T-helper 22 cell (primary cell): ENCODE measurements at places on chromosomes 7 and 10.

- DNase-seq = no peak
Observed at GRCh38 chr10:109411917-109412316, 511.4 kb downstream of the XPNPEP1 start.

DNA sequence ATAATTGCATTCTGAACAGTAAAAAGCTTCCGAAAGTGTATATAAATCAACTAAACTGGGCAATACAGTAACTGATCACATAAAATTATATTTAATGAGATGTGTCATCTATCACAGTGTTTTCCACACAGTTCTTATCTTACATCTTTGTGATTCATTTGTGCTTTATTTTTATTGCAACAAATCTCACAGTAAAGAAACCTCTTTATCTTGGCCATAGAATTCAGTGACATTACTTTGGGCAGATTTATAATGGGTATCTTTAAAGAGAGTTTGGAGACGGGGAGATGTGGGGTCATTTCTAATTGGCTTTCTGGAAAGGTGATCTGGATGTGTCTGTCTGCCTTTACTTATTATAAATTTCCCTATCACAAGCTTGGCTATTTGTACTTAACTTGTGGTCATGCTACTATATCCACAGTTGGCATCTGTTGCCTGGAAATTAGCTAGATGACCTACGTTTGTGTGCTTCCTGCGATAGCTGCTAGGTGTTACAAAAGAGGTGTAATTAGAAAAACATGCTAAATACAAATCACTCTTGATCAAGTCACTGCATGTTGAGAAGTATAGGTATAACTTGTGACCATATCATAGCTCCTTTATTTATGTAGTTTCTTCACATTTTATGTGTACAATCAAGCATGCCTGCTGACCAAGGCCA lies 123.8 kb downstream of the ARID5B start:
- DNase-seq = no peak

GRCh38 chr10:6582298-6582697 lies 2.2 kb upstream of the PRKCQ start:
- DNase-seq = no peak

DNA sequence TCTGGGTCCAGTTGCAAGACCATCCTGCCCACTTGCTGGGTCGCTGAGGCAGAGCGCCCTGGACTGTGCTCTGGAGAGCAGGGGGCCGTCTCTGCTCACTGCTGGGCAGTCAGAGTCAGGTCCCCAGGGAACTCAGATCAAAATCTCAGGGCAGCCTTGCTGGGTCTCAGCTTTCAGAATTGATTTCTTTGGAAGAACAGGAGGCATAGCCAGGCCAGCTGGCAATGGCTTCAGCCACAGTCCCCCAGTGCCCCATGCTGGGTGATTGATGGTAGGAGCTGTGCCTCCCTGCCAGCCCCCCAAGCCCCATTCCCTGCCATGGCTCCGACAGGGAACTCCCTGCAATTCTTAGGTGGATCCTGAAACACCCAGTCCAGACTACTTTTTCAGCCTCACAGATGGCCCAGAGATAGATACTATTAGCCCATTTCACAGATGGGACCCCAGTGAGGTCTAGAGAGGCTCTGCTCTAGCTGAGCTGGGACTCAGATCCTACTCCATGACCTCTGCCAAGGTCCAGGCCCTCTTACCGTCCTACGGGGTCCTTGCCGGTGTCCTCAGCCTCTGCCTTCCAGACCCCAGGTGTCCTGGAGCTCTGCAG lies 467 bp downstream of the MMRN2 start:
- no peak for DNase-seq

DNA sequence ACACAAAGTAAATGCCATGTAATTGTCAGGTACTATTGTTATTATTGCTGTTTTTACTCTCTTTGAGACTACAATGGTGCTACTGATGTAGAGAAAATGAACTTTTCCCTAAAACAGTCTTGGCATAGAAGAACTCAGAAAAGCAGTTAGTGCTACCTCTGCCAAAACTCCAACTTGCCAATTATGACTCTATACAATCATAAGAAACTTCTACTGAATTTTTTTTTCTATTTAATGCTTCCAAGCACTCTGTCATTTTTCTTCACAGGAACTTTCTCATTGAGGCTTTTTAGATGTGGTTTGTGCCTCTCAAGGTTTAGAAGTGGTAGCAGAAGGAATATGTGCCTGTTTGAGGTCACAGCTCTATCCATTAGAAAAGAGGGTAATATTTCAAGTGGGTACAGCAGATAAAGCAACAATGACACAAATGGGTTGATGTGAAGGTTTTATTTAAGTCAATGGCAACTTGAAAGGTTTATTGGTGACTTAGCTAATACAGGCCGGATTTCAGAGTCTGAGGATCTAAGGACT lies 64.0 kb upstream of the FERD3L start:
- DNase-seq = no peak

DNA sequence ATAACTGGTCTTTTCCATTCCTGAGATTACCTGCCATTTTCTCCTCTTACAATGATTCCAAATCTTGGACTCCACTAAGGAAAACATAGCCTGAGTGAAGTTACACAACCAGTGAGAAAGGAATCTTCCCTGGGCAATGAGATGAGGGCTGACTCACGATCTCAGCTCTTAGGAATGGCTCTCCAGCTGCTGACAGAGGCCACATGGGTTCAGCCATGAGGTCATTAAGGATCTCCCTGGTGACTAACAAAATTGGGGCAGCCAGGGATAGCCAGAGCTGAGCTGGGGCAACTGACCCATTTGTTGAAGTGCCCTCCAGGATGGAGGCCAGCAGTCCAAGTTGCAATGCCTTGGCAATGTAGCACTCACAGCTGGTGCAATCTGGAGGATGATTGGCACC lies 78.7 kb upstream of the MKLN1 start:
- no peak for DNase-seq

DNA sequence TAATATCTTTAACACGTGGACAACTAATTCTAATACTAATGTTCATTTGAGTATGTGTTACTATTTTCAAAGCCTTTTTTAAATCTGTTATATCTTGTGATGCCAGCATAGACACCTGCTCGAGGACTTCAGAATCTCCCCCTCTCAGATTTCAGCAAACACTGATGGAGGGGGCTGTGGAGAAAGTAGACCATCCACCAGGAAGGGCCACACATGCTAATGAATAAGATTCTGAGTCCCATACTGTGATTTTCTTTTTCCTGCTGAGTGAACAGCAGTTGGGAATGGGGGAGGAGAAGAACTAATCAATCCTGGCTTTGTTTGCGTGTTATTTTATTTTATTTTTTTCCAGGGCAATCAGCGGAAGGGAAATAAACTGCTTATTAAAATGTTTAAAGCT lies 157.9 kb upstream of the CSTF2T start:
- DNase-seq = no peak

DNA sequence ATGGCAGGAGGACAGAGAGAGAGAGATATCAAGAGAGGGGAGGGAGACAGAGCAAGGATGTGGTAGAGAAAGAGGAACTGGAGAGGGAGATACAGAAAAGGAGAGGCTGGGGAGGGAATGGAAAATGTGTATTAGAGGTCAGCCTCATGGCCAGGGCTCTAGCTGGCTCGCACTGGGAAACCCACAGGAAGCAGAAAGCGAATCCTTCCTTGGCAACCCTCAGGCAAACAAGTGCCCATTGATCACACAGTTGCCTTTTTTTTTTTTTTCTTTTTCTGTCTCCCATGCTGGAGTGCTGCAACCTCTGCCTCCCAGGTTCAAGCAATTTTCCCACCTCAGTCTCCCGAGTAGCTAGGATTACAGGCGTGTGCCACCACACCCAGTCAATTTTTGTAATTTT lies 391.2 kb downstream of the TYW1 start:
- DNase-seq = no peak

DNA sequence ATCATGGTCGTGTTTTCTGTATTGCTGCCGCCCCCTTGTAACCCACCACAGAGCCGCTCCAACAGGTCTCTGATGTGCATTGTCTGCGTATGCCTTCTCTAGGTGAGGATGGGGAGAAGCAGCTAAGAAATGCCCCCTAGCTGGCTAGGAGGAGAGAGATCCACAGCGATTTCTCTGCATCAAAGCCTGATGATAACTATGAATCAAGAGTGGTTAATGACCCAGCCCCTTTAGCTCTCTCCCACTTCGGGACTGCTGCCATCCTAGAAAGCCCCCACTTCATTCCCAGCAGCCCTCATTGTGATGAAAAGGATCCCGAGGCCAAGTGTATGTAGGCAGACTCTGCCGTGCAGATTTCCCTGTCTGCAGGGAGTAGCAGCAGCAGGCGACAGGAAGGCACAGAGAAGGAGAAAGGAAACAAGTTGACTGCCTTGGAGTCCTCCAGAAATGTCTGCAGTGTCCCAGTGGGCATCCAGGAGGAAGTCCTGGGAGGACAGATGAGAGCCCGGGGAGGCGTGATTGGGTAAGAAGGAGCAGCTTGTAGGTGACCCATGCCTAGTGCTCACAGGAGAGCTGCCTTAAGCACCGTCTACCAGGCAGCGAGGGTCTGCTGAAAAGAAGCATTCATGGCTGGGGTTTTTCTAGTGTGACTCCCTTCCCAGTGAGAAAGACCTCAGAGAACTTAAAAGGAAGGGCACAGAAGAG lies 2.9 kb downstream of the PLXNA4 start:
- no peak for DNase-seq

DNA sequence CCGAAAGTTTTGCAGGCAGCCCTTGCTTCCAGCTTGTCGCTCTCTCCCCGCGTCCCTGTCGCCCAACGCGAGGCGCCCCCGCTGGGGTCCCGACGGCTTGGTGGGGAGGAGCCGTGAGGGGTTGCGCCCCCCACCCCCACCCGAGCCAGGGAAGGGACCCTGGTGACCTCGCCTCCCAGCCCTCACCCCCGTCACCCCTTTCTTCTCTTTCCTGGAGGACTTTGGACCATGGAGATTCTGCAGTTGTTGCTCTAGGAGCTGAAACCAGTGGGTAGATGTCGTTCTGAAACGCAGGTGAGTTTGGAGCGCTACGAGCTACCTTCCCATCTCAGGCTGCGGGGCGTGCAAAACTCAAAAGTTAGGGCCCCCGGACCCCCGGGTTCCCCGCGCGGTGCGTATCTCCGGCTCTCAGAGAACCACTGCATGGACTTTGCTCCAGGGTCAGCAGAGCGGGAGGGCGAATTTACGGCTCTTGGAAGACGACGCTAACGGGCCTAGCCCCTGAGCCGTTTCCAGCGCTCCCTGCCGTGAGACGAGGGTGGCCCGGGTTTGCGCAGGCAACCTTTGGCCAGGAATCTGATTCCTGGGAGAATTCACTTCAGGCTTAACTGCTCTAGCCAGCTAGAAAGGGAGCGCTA lies 684 bp upstream of the ATXN7L1 start:
- no peak for DNase-seq

DNA sequence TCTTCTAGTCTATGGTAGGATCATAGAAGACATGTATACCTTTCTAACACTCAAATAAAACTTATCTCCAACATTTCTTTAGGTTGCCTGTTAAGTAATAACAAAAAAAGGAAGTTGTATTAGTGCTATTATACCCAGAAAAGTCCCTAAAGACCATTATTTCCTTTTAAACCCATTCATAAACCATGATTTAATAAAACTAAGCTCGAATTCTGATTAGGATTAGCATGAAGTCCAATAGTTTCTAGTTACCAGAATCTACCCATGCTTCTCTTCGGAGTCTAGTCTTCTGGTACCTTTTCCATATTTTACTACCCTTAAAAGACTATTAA lies 62.7 kb downstream of the USP6NL start:
- no peak for DNase-seq

DNA sequence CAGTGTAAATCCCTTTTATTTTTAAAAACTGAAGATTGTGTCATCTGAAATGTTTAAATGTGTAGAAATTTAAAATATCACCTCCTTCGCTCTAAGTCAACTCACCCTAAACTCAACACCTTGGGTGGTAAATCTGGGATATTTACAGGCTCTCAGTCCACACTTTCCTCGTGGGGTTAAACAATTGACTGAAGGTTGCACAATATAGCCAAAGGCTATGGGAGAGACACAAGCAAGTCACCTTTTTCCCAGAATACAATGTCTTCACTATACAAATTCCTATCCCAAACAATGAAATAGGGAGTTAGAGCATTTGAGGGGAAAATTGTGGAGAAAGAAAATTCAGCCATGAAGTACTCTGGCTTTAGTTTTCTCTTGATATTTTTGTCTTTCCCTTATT lies 32.7 kb upstream of the MAT1A start:
- no peak for DNase-seq

- DNase-seq = no peak
Observed at GRCh38 chr7:70091362-70091761, 493.1 kb downstream of the AUTS2 start.

- DNase-seq = no peak
Observed at GRCh38 chr10:23417254-23417653, 21.6 kb upstream of the OTUD1 start.

DNA sequence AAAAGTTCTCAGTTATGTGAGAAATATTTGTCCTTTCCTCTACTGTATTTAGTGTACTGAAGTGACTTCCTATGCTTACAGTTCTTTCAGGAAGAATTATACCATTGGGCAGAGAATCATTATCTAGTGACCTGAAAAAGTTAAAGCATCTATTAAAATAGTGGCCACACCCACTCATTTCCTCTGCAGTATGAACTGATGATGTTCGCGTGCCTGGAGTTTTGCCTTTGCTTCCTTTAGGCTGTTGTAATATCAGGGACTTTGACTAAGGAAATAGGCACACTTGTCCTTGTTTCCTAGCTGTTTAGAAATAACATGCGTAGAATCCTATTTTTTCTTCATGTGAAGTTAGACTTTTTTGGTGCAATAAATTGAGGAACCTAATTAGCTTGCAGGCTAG lies 100.7 kb downstream of the ZMYND11 start:
- DNase-seq = no peak

DNA sequence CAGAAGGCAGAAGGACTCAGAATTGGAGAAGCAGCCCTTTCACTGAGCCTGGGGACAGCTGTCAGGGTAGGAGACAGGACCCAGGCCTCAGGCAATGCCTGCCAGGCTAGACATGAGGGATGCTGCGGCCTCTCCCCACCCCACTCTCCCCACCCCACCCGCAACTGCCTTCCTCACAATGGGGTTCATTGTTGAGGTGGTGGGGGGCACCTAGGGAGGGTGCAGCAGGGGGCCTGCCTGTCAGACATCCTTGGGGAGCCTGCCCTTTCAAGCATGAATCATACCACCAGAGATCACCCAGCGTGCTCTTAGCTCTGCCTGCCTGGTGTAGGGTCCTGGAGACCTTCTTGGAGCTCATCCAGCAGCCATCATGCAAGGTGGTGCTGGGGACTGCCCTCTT lies at the start of gene C10orf62:
TSS of gene C10orf62 (plus strand) at position 243 of the 400 bp plus-strand sequence. CDS start 177 bp downstream, outside the sequence.
- DNase-seq = no peak

DNA sequence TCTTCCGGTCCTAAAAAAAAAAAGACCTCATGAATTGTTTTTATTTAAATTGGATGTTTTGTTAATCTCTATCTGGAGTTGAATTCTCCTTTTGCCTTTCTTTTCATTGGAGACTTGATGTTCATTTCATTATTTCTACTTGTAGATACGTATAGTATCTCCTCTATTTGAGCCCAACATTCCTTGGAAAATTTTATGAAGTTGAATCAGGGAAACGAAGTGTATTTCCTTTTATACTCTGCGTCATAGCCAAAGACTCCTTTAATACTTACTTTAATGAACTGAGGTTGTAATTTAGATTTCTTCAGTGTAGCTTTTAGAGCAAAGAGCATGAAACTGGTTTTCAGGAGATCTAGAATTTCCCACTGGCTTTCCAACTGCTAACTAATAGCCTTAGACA lies 132.4 kb downstream of the KIAA1217 start:
- no peak for DNase-seq

DNA sequence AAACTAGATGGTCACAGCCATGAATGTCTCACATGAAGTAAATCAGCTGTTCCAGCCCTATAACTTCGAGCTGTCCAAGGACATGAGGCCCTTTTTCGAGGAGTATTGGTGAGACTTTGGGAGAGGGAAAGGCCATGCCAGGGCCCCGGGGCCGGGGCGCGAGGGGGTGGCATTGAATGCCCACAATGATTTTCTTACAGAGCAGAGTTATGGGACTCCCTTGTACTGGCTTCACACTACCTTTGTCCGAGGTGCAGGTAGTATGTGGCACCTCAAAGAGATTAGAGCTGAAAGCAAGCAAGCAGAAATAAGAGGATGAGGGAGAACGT lies 407 bp downstream of the ELOVL3 start:
- DNase-seq = no peak
